ENCODE measurements at places on chromosomes 7 and 10.

DNA sequence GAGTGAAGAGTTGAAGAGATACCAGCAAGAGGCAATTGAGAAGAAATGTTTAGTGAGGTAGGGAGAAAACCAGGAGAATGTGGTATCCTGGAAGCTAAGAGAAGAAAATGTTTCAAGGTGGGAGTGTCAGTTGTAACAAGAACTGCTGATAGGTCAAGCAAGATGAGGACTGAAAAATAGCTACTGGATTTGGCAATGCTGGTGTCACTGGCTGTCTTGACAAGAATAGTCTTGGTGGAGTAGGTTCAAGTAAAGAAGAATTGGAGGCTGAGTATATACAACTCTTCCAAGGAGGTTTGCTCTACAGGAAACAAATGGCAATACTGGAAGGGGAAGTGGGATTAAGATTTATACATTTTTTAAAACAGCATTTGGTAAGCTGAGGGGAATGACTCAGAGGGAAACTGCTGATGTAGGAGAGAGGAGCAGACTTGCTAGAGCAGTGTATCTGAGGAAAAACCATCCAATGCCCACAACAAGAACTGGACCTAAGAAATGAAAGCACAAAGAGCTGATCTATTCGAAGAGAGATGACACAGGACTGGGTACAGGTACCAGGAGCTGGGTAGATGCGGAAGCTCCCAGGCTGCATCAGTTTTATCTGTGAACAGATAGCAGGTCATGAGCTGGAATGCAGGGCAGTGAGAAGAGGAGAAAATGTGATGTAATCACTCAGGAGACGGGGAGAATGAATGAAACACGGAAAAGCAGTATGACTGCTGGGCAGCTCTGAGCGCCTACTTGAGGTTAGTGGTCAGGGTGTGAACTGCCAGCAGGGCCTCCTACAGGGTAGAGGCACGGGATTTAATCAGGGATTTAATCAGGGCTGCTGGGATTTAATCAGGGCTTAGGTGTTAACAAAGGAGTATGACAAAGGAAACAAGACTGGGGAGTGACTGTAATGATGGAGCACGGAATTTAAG is 34.5 kb downstream of the FAM25A start:
- no peak for DNase-seq

DNA sequence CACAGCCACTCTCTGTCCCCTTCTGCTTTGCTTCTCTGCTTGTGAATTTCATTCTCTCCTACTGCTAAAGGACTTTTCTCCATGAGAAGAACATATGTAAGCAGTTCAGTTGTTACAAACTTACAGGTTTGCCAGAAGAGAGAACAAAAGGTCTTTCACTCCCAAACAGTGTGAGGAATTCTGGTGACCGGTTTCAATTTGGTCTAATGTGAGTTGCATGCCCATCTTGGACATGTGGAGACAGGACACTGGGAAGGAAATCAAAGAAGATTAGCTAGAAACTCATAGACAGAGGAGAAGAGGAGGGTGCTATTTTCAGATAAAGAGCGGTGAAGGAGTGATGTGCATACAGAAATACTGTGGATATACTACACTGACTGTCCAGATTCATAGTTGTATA is 209.5 kb upstream of the INHBA start:
- DNase-seq = no peak

- DNase-seq = no peak
Observed at GRCh38 chr10:45558425-45558824, 114.1 kb downstream of the ZFAND4 start.

- DNase-seq = no peak
Observed at GRCh38 chr7:34451183-34451582, 206.8 kb upstream of the NPSR1 start.

DNA sequence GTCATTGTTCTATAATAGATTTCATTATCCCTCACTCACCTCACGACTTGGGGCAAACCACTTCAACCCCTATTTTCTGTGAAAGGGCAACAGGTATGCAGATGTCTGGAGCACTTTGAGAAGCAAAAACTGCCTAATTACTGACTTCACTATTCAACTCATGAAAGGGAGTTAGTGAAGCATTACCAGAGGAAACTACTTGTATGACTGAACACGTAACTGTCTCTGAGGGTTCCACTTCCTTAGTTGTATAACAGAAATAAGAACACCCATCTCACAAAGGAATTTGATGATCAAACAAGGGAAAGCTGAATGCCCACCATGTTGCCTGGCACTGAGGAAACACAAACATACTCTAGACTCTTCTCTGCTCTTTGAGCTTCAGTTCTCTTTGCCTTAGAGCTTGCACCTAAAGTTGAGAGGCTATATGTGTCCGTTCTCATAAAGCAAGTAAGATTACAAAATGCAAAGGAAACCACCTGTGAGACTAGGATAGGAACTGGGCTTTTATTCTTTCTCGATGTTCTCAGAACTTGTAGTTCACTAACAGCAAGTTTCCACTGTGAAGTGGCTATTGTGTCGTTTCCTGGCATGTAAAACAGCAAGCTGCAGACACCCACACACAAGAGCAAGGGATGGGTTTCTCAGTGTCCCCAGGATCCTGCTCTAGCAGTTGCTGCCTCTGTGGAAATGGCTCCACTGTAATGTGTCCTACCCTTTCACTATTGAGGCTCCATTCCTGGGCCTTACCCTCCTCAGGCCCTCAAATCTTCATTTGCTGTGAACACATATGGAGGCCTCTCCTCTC is 2.6 kb downstream of the TMEM243 start:
- no peak for DNase-seq

DNA sequence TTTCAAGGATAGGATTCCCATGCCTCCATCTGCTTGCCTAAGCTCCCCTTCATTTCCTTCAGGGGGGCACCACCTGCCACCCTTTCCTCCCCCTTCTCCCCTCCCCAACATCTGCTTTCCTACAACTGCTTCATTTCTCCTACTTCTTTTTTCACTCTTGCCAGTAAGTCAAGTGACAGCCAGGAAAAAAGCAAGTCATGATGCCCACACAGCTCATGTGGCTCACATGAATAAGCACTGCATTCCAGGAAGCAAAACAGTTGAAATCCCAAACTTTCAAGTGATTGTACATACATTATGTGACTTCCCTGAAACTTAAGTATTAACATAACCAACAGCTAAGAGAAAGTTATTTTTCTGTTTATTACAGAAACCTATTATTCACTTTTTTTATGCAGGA is 78.6 kb downstream of the TNS3 start:
- no peak for DNase-seq

- no peak for DNase-seq
Observed at GRCh38 chr7:66964411-66964810, 31.0 kb downstream of the SBDS start.

- DNase-seq = no peak
Observed at GRCh38 chr10:83961620-83962019, 177.7 kb upstream of the GHITM start.

DNA sequence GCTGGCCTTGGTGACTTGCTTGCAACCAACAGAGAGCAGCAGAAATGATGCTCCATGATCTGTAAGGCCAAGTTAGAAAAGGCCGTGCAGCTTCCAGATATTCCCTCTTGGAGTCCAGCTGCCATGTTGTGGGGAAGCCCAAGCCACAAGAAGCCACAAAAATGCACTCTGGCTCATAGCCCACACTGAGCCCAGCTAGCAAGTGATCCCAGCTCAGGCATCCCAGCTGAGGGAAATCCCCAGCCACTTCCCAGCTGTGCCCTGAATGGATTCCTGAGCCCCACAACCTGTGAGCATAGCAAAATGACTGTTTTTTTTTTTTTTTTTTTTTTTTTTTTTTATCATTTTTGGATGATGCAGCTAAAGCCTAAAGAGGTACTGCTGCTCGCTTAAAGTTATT is 11.1 kb upstream of the SDK1 start:
- no peak for DNase-seq

DNA sequence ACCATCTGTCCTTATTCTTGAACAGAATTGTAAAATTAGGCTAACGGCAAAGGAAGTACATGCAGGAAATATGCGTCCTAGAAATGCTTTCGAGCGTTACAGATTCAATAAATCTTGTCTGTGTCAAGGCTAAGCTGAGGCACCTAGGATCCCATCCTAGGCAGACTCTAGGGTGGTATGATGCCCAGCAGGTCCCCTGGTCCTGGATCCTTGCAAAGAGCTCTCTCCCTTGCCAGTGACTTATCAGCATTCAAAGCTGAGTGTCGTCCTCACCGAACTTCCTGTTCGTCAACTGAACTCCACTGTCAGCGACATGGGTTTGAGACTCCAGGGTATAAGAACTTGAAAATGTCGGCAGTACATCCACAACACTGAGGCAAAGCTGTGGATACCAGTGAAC is 61.5 kb downstream of the AKR1E2 start:
- no peak for DNase-seq

GRCh38 chr10:27450225-27450624 is 53.9 kb upstream of the RAB18 start:
- no peak for DNase-seq

DNA sequence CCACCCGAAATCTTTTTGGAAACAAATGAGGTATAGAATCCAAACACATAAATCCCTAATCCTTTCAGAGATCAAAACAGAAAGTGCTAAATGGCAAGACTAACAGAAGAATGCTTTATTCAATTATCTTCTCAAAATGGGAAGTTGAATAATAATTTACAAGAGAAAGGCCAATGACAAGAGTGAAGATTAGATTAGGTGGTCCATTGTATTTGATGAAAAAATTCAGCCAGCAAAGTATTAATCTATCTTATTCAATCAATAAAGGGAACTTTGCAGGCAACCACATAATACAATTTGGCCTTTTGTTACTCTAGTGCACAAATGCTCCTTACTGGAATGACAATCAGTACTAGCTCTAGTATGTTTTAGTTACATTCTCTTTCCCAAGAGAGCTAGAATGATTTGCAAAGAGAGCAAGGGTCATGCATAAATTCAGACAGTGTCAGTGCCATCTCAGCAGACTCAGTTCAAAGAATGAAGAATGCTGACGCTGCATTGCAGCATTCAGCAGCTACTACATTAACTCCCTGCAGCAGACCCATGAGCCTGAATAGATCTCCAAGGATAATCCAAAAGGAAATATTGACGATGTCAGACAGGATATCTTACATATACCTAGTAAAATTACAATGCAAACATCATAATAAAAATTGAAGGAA is 131.8 kb downstream of the ANK3 start:
- DNase-seq = no peak

DNA sequence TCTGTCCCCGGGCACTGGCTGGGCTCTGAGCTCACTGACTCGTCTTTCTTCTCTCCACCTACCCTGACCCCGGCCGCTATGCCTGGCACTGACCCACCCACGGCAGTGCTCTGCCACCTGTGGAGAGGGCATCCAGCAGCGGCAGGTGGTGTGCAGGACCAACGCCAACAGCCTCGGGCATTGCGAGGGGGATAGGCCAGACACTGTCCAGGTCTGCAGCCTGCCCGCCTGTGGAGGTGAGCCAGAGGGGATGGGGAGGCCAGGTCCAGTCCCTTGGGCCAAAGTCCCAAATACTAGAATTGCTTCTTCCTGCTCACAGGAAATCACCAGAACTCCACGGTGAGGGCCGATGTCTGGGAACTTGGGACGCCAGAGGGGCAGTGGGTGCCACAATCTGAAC is 27.3 kb downstream of the TBATA start:
- DNase-seq = no peak

GRCh38 chr7:74365322-74366022 is 76.3 kb downstream of the CLIP2 start:
- no peak for DNase-seq

DNA sequence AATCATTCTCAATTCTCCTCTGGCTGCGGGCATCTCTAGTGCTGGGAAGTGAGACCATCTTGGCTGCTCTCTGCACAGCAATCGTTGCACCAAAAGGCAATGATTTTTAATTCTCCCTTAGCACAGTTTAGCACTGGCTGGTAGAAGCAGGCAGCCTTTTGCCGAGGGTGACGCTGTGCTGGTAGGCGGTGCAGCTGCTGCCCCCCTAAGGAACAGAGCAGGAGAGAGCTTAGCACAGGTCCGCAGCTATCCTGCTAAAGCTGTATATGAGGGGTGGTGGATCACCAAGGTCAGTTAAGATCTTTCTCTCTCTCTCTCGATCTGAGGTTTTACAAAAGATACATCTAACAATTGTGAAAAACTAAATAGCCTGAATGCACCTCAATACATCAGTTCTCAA is 390.1 kb downstream of the GATA3 start:
- no peak for DNase-seq

DNA sequence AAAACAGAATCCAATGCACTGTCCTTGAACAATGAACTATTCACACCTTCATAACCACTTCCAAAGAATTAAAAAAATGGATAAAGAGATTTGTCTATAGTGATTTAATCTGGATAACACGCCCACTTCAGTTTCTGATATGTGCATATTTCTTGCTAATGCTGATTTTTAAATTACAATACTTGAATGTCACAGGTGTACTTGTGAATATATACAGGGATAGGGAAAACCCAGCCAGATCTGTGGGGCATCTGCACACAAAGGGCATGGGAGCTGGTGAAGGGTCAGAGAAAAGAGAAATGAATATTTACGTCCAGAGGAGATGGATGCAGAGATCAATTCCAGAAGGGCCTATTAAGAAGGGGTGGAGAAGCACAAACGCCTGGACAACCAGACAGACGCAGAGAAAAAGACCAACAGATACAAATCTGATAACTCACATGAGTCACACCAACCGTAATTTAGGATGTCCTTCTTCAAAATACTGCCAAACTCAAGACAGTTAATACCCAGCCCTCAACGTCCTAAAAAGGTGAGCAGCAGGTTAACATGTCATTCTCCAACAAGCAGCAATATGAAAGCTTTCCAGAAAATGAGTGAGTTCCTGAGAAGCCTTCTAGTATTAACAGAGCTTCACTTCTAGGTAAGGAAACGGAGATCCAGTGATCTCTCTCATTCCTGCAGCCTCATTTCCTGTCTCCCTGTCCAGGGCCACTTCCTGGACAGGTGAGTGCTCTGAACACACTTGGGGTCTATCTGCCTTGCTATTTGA is 41.9 kb downstream of the PIP4K2A start:
- no peak for DNase-seq

GRCh38 chr7:24764011-24764410 is 6.7 kb upstream of the GSDME start:
- no peak for DNase-seq

DNA sequence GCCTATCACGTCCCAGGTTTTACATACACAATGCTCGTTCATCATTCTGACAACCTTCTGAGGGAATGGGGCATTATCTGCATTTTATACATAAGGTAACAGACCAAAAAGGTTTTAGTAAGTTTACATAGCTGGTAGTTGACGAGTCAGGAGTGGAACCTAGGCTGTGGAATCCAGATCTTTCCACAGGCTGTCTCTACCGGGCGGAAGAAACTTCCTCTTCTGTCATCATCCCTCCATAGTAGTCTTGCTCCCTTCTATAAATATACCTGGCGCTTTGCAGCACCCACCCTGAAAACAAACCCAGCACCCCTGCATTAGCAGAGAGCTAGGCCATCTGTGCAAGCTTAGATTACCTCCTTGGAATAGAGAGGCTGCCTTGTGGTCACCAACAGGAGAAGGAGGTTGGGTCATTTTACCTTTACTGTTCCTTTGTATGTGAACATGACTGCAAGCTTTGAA is 1.3 kb downstream of the TSPAN13 start:
- no peak for DNase-seq

GRCh38 chr7:98252425-98253054 is 508 bp upstream of the TECPR1 start:
- DNase-seq = no peak

GRCh38 chr10:75726522-75727483 is 295.4 kb downstream of the LRMDA start:
- DNase-seq = no peak
